Pancreas (tissue), 10 donors: ENCODE measurements at places on chromosomes 1 and 21. TPM values are rescaled to one million over a fixed set of nuclear protein-coding genes. Genes with fewer than 3 reads are reported as not detected.

The NCSTN gene
- total RNA-seq, result 49.6 TPM

The C1QA gene
- total RNA-seq, result 6.8 TPM

GRCh38 chr1:26570287-26570686 is 40.7 kb downstream of the RPS6KA1 start:
- no peak overlapping the region for H3K27ac ChIP-seq
- no peak overlapping the region for H3K4me3 ChIP-seq
- no peak for DNase-seq
- peaks cover 27% of the 10 kb centered on the region for H3K36me3 ChIP-seq
- H3K27me3 ChIP-seq, result no peaks in the 10 kb centered on the region
- no peaks in the 10 kb centered on the region for H3K4me1 ChIP-seq

DNA sequence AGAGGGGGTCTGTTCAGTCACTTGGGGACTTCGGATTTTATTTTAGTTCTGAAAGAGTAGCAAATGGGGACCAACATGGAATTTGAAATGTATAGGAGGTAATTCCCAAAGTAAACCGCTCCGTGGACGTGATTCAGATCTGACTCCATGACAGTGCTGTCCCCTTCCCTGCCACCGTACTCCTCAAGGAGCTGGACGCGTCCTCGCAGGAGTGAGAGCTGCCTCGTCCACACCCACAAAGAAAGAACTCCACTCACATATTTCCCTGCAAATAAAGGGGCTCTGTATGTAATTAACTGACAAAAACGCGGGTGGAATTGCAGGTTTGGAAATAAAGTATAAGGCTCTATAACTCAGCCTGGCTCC is 183.6 kb downstream of the ETS2 start:
- H3K27ac ChIP-seq, result no peak overlapping the region
- H3K36me3 ChIP-seq, result no peaks in the 10 kb centered on the region
- H3K4me1 ChIP-seq, result no peaks in the 10 kb centered on the region
- no peaks in the 10 kb centered on the region for H3K27me3 ChIP-seq

DNA sequence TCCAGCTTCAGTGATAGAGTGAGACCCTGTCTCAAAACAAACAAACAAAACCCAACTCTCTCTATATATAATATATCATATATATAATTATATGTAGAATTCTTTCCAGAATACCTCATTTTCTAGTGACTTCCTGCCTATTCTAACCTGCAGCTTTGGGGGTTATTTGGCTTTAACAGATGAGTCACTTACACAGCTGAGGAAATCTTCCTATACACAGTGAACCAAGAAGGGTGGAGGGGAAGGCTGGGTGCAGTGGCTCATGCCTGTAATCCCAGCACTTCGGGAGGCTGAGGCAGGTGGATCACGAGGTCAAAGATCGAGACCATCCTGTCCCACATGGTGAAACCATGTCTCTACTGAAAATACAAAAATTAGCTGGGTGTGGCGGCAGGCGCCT is 9.2 kb downstream of the RAB29 start:
- no peak overlapping the region for H3K4me3 ChIP-seq
- H3K4me1 ChIP-seq, result no peaks in the 10 kb centered on the region
- DNase-seq, result no peak
- H3K27me3 ChIP-seq, result no peaks in the 10 kb centered on the region

DNA sequence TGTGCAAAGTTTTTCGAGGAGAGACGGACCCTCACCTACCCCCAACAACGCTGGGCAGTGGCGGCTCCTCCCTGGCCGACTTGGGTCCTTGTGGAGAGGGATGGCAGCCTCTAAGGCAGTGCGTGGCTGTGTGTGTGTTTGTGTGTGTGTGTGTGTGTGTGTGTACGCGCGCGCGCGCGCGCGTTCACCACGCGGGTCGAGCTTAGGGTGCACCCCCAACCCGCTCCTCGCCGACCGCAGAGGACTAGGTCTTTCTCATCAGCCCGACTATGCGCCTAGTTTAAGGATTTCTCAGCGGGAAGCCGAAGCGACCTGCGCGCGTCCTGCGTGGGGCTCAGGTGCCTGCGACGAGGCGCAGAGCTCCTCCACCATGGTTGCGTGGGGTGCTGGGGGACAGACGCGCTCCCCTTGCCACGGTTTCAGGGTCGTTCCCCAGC is 940 bp downstream of the SOX13 start:
- peaks cover 20% of the 10 kb centered on the region for H3K4me1 ChIP-seq
- peak overlapping the region; percentile 59 for H3K4me3 ChIP-seq
- H3K27me3 ChIP-seq, result no peaks in the 10 kb centered on the region
- peak overlapping the region; percentile 70 for H3K27ac ChIP-seq
- H3K36me3 ChIP-seq, result no peaks in the 10 kb centered on the region

DNA sequence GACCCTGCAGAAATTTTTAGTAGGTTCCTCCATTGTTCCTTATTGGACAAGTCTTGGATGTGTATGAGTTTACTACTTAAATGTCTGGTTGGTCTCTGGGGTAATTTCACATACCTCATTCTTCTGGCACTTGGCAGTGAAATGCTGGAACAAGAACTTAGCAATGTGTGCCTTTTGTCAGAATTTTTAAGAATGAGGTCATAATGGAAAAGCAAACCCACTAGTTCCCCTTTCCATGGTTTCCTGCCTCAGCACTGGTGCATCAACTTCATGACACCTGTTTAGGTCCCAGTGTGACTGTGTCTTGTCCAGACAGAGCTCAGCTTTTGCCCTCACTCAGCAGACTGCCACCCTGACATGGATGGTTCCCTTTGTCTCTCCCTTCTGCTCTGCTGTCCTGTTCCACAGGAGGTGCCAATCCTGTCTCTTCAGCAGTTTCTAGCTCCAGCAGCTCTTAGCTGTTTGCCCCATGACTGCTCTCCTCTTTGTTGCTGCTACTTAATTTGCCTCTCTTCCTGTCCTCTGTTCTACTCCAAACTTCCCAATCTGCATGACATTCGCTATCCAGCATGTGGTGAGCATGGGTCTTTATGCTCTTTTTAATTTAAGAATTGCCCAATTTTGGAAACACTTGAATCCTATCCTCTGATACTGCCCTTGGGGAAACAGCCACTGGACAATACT is 135.6 kb downstream of the CYYR1 start:
- no peak overlapping the region for H3K27ac ChIP-seq
- H3K27me3 ChIP-seq, result no peaks in the 10 kb centered on the region
- no peaks in the 10 kb centered on the region for H3K36me3 ChIP-seq
- DNase-seq, result no peak

DNA sequence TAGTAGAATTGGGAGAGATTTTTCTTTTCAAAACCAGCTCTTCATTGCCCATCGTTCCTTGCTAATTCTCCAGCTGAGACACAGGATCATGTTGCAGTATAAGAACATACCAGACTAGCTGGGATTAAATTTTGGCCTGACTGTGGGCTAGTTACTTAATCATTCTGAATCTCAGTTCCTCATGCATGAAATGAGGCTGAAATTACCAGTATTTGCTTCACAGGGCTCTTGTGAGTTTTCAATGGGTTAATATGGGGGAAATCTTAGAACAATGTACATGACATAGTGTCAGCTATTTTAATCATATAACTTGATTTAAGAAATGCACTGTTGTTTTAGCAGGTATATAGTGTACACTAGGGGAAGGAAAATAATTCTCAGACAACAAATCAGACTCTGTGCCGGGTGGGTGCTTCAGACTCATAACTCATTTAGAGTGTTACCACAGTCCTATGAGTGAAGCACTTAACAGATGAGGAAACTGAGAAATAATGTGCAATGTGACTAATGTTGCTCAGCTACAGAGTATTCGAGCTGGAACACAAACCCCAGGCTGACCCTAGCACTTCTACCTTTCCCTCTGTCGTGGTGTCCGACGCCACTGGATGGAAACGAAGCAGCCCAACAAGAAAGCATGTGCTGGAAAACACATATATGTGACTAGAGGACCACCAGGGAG is 137.6 kb upstream of the SGIP1 start:
- no peak for DNase-seq
- H3K36me3 ChIP-seq, result no peaks in the 10 kb centered on the region
- H3K4me3 ChIP-seq, result no peak overlapping the region
- H3K27ac ChIP-seq, result no peak overlapping the region

DNA sequence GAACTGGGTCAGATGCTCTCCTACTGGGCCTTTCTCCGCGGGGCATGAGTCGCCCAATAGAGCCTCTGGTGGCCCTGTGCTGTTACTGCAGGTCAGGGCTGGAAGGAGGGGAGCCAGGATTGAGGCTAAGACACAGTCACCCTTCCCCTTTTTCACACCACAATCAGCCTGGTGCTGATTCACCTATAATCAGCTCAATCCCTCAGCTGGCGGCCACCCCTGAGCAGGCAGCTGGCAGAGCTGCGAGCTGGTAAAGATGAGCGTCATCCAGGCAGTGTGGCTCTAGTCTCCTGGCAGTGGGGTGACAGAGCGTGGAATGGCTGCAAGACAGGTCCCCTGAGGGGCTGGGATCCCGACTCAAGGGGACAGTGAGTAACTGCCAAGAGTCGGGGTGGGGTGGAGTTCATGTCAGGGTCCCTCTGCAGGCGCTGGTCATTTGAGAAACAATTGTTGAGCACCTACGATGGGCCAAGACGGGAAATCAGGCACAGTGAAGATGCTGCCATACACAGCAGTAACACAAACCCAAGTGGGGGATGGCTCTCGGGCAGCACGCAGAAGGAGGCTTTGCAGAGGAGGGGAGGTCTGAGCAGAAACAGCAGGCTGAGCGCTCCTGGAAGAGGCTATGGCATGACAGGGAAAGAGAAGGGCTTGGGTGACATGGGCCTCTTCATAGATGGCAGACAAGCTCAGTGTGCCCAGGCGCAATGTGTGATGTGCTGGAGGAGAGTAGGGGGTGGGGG is 21.8 kb downstream of the ATF3 start:
- peak; percentile 68 for DNase-seq
- H3K36me3 ChIP-seq, result no peaks in the 10 kb centered on the region
- no peaks in the 10 kb centered on the region for H3K4me1 ChIP-seq
- H3K4me3 ChIP-seq, result no peak overlapping the region
- H3K27me3 ChIP-seq, result no peaks in the 10 kb centered on the region
- H3K27ac ChIP-seq, result no peak overlapping the region

- no peaks in the 10 kb centered on the region for H3K4me1 ChIP-seq
- no peak overlapping the region for H3K27ac ChIP-seq
- H3K36me3 ChIP-seq, result no peaks in the 10 kb centered on the region
- H3K27me3 ChIP-seq, result no peaks in the 10 kb centered on the region
- H3K4me3 ChIP-seq, result no peak overlapping the region
- no peak for DNase-seq
These were observed 42.8 kb downstream of the LRRC8C start for GRCh38 chr1:89675677-89676076.
